ENCODE measurements at places on chromosomes 16 and 17.

GRCh38 chr17:44197980-44198720 lies 1.5 kb downstream of the ATXN7L3 start:
- DNase-seq, result no peak

DNA sequence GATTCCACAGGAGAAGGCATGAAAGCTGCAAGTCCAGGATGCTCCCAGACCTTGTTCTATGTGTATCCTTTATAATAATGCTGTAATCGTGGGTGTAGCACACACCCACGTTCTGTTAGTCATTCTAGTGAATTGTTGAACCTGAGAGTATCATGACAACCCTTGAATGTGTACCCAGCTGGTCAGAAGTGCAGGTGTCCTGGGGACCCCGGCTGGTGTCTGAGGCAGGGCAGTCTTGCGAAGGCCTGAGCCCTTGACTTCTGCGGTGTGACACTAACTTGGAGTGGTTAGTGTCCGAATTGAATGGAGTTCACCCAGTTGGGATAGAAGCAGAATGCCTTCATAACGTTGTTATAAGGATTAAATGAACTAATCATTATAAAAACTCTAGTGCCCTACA lies 218.0 kb upstream of the TNRC6C start:
- DNase-seq, result no peak

DNA sequence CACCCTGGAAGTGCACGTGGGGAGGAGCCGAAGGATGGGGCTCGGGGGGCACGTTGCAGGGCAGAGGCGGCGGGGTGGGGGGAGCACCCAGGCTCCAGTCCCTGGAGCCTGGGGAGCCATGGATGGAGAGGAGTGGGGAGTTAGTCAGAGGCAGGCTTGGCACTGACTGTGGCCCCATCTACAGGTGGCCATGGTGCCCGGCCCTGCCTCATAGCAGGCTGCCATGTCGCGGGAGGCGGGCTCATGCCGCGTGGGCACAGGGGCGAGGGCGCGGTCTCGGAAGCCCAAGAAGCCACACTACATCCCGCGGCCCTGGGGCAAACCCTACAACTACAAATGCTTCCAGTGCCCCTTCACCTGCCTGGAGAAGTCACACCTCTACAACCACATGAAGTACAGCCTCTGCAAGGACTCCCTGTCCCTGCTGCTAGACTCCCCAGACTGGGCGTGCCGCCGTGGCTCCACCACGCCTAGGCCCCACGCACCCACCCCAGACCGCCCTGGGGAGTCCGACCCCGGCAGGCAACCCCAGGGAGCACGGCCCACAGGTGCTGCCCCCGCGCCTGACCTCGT lies 3.0 kb downstream of the PRR35 start:
- DNase-seq, result no peak

- DNase-seq, result no peak
Measured at GRCh38 chr17:72466199-72466598, 345.4 kb downstream of the SOX9 start.

GRCh38 chr17:48647103-48647962 lies 21.2 kb upstream of the HOXB9 start:
- DNase-seq, result no peak

DNA sequence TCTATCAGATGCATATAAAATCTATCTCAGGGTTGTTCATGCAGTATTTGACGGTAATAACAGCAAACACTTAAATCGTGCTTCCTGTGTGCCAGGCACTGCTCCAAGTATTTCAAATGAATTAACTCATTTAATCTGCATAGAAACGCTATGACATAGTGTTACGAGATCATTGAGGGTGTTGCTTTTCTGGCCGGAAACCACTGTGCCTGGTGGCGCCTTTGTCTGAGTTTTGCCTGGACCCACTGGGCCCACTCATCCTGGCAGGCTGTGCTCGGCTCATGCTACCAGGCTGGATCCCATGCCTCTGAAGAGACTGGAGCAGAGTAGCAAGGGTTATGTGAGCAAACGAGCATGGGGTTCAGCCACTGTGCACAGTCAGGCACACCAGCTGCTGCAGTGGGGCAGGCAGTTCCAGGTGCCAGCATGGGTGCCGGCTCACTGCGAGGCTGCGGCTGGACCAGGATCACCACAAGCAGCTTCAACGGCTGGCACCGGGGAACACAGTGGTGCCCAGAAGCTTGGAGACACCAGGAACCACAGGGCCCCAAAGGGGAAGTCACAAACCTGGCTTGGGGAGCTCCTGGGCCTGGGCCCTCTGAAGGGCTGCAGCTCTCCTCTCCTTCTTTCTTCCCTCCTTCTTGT lies 45.9 kb upstream of the CLEC19A start:
- DNase-seq, result no peak

- DNase-seq, result no peak
Measured at GRCh38 chr16:19213885-19214284, 45.8 kb downstream of the SYT17 start.

GRCh38 chr17:31175237-31175636 lies 80.5 kb downstream of the NF1 start:
- no peak for DNase-seq

DNA sequence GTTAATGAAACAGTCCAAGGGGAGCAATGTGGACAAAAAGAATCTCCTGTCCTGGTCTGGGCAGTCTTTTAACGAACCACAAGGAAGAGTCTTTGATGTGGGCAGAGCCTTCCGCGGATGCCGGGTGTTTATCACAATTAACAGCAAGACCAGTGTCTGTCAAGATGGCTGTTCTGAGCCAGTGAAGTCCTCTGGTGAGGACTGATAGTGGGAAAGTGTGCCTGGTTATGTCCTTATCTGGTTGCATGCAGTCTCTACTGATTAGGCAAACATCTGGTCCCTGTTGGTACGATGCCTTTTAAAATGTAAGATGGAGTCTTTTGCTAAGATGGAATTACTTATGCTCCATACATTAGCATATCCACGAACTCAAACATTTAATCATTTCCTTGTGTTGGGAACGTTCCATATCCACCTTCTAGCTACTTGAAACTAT lies 88.5 kb downstream of the ZNF18 start:
- DNase-seq, result no peak

- peak; percentile 58 for DNase-seq
Measured at GRCh38 chr16:87850009-87851006, 19.0 kb downstream of the SLC7A5 start.

- no peak for DNase-seq
Measured at GRCh38 chr17:80498920-80499410, 22.6 kb upstream of the NPTX1 start.

GRCh38 chr17:50583641-50584040 lies 23.1 kb downstream of the CACNA1G start:
- DNase-seq, result no peak

DNA sequence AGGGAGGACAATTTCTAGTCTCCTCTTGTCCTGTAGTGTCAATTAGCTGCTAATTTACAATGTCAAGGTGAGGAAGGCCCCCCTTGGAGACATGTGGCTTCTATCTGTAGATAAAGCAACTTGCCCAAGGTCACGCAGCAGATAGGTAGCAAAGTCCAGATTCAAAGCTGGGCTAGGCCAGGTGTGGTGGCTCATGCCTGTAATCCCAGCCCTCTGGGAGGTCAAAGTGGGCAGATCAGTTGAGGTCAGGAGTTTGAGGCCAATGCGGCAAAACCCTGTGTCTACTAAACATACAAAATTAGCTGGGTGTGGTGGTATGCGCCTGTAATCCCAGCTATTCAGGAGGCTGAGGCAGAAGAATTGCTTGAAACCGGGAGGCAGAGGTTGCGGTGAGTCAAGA lies 11.1 kb downstream of the TRPV3 start:
- no peak for DNase-seq

DNA sequence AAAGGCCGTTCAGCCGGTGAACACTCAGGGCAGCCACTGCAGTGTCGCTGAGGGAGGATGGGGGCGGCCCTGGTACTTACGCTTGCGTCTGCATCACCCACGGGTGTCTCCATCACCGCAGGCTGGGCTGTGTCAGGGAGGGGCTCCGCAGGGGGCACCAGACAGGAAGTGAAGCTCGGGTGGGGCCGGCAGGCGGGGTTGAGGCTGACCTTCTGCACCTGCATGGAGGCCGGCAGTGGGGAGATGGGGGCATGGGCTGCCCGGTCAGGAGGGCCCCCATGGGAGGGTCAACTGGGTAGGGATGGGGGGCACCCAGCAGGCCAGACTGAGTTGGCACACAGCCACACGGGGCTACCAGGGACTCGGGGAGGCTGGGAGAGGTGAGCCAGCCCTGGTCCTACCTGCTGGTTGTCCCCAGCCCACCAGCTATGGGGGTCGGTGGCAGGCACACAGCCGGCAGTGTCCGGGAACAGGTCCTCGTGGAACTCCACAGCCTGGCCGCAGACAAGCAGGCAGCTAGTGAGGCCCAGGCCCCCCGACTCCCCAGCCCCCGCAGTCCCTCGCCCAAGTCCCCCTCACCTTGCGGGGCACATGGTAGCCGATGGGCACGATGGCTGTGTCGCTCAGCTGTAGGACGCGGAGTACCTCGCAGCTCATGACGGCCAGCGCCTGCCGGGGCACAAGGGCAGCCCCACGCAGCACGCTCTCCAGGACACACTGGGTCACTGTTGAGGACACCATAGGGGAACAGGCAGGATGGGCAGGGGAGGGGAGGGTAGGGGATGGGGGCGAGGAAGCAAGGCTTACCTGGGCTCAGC lies 7.2 kb upstream of the VASN start:
- peak; percentile 41 for DNase-seq

DNA sequence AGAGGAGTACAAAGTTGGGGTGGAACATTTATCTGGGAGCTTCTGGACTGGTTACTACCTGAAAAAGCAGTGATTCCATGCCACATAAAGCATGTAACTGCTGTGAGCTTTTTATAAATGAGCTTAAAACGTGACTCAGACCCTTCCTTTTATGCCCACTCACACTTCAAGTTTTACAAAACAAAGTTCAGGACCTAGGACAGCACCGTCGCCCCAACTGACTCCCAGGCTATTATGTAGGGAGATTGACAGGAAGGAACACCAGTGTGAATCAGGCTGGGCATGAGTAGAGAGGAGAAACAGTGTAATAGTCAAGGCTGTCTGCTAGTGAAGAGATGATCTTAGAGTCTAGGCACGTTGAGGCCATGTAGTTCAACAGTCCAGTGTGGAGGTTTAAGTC lies 91.6 kb upstream of the DNAH9 start:
- no peak for DNase-seq

GRCh38 chr16:4746991-4747574 lies 12.7 kb downstream of the DNAAF8 start:
- no peak for DNase-seq
